ENCODE measurements at places on chromosomes 3 and 15.

DNA sequence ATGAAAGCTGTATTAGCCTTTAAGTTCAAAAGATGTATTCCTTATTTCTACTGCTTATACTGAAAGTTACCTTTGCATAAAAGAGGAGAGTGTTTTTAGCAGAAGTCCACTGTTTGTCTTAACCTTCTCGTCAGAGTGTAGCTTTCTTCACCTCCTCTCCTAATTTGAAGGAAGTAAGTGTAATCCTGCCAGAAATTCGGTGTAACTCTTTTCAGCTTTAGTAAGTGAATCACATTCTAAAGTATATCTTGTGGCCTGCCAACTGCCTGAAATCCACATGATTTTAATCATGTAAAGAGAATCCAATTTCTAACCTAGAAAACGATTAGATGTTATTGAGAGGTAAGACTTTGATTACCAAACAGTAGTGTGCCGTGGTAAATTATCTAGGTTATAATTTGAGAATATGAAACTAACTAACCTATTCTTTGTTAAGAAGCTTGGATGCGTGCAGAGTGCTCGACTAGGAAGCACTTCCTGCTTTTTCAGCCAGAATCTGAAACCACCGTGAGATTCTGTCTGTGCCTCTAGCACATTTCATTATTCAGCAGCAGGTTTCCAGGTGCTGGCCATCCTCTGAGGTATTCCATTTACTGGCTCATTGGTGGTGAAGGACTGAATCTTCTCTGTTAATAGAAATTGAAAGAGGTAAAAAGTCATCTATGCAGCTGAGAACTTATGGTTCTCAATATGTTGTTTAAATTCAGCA lies 7.5 kb downstream of the GYG1 start:
- DNase-seq: no peak

GRCh38 chr15:89165677-89166076 lies 55.7 kb downstream of the RLBP1 start:
- no peak for DNase-seq

- no peak for DNase-seq
These were observed 140.1 kb downstream of the ADAMTS17 start for GRCh38 chr15:100201376-100202280.

DNA sequence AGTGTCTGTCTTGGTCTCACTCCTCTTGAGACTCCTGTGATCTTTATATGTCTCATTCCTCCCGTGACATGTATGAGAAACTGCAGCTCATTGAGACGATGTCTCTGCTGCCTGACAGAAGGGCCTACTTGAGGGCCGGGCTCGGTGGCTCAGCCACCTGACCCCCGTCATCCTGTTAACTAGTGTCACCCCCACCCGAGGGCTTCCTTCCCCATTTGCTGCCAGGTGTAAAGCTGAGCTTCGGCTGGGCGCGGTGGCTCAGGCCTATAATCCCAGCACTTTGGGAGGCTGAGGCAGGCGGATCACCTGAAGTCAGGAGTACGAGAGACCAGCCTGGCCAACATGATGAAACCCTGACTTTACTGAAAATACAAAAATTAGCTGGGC lies 12.7 kb downstream of the SEMA4B start:
- no peak for DNase-seq

DNA sequence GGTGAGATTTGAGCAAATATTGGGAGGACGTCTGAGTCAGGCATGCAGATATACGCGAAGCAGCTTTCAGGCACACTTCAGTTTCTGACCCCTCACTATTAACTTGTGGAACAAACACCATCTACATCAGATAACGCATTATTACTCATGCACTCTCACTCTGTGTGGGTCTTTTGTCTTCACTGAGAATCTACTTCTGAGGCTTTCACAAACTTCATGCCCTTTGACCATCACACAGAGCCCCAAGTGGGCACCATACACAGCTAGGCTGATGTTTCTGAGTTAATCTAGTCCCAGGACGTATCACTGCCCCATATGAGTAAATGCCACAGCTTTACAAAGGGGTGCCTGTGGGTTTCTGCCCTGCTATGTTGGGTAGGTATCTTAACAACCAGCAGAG lies 39.6 kb upstream of the IP6K2 start:
- DNase-seq: no peak

GRCh38 chr3:111545349-111545748 lies 3.4 kb downstream of the CD96 start:
- no peak for DNase-seq

- no peak for DNase-seq
These were observed 26.7 kb downstream of the SMAD3 start for GRCh38 chr15:67091980-67092677.

GRCh38 chr3:53328746-53329145 lies 18.6 kb downstream of the DCP1A start:
- no peak for DNase-seq

GRCh38 chr15:31387479-31388118 lies 61.0 kb downstream of the KLF13 start:
- no peak for DNase-seq

GRCh38 chr3:117809186-117810081 lies 1099.9 kb downstream of the TUSC7 start:
- no peak for DNase-seq

DNA sequence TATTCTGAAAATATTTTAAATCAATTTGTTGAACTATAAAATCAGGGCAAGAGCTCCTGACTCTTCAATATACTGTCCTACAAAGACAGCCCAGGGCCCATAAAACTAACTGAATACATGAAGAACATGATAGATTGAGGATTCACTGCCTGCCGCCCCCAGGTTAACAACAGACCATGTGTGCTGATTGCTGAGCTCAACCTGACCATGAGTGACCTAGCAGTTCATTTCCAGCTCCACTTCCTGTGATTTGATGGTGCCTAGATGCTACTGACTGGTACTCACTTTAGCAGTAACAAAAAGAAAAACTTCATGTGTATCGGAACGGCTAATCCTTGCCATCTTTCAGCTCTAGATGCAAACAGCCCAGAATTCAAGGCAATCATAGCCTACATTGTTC lies 9.6 kb upstream of the KLF13 start:
- DNase-seq: no peak

DNA sequence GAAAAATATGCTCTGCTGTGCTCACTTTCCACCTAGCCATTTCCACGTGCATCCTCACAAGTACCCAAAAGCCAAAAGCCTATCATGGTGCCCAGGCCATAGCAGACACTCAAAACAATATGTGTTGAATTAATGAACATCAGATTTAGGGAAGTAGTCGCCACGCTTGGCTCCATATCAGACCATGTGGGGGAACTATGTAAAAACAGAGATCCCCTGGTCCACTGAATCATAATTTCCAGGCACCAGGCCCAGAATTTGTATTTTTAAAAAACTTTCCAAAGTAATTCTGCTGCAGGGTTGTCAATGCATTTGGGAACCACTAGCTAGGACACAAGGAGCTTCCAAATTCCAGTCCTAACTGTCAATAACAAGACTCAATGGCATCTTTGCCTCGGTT lies 77.3 kb downstream of the CNTN3 start:
- DNase-seq: no peak

- DNase-seq: no peak
These were observed 175.6 kb upstream of the BCL6 start for GRCh38 chr3:187920913-187921312.

DNA sequence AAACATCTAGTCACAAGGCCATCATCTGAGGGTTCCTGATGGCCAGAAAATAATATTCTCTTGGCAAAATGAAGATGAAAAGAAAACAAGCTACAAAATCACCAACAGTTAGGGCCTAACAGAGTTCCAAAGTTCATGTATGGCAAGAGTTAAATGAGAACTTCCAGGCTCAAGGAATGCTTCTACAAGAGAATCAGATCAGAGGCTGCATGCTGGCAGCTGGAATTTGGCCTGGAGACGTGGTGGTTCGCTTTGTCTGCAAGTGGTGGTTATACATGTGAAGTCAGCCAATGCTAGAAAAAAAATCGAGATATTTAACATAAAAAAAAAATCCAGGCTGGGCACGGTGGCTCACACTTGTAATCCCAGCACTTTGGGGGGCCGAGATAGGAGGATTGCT lies 5.6 kb downstream of the SIAH2 start:
- no peak for DNase-seq

- DNase-seq: no peak
These were observed 228.9 kb downstream of the XXYLT1 start for GRCh38 chr3:195041871-195042742.

GRCh38 chr15:88982946-88983342 lies 69.8 kb upstream of the MFGE8 start:
- DNase-seq: no peak

DNA sequence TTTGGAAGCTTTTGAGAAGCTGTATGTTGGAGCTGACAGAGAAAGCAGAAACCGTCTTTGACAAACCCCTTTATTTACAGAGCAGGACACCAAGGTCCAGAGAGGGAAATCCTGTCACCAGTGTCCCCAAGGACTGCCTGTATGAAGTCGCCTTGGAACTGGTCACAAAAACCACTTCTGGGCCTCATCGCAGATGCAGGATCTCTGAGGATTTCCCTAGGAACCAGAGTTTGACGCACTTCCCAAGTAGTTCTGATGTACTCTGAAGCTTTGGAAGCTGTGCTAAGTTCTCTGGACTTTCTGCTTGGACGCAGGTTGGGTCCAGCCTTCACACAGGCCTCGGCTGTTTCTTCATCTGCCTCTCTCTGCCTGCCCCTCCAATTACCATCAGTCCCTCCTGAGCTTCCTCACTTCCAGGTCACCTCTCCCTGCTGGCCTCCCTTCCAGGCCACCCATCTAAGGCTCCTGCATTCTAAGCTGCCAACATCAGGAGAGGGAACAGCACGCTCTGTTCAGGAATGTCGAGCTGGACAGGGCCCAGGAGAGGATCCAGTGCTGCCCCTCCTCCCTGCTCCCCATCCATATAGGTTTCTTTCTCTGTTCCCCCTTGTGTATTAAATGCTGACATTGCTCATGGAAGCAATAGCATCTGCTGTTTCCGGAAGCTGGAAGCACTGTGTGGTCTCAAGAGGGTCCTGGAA lies 270.8 kb downstream of the OPA1 start:
- no peak for DNase-seq

- no peak for DNase-seq
These were observed 232.8 kb downstream of the CPNE4 start for GRCh38 chr3:131802029-131802428.

GRCh38 chr15:95341686-95342085 lies 988.8 kb upstream of the NR2F2 start:
- DNase-seq: no peak

DNA sequence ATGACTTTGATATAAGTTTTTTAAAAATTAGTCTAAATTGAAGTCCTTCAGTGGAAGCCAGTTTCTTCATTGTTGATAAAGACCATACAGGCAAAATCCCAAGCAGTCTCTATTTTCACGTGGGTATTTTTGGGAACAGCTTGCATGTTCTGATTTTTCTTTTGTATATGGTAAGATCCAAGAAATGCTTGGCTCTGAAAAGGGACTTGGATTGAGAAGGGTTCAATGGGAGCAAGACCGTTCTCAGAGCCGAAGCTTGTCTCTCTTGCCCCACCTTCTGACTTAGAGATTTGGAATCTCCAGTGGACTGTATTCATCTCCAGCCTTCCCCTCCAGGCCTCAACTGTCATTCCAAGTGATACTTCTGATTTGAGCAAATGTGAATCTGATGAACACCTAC lies 175.5 kb downstream of the CHDH start:
- DNase-seq: no peak

- DNase-seq: no peak
These were observed 82.6 kb downstream of the ARHGAP31 start for GRCh38 chr3:119376758-119377157.

DNA sequence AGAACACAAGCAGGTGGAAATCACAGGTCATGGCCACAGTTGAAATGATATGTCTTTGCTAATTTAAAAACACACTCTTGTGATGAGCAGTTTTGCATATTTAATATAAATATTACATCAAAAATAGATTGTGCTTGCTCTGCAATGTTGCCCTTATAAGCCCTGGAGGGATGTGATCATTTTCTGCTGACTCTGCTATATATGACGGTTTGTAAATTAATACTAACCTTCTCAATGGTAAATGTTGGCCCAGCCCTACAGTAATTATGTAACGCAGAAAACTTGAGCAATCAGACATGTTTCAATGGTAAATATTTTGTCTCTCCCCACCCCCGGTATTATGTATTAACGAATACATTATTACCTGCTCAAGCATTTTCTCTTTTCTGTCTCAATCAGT lies 359.5 kb upstream of the CNTN6 start:
- no peak for DNase-seq

DNA sequence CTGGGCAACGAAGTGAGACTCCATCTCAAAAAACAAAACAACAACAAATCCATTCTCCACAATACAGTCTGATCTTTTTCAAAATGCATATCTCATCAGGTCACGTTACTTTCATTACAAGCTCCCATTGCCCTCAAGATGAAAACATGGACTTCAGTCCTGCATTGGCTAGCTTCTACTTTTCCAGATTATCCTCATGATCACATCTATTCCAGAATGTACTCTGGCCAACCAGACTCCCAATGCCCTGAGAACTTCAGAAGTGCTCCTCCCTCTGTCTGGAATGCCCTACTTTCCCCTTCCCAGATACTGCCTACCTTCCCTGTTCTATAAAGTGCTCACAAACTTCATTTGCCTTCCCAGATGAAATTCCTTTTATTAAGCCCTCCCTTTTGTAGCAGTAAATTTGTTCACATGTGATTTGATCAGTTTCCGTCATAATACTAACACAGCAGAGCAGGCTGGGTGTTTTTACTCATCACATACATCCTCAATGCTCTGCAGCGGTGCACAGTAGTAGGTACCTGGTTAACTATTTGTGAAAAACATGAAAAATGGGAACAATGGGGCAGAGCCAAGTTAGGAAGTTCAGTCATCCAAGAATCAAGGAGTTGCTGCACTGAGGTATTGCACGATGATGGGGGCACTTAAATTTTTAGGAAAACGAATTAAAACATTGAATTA lies 5.3 kb downstream of the RPL22L1 start:
- no peak for DNase-seq

DNA sequence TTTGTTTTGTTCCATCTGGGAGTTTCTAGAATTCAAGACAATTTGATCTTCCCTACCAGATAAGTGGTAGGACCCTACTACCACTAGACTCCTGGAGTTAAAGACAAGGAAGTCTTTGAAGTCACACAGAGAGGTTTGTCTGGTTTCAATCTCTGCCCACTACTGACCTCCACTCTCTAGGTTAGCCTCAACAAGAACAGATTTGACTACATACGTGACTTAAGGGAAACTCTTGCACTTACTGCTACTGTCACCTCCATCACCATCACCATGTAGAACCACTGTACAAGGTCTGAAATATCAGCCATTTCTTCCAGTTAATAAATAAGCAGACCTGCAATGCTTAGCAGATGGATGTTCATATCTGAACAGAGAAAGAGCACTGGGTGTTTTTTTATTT lies 148.3 kb upstream of the ARHGEF26 start:
- no peak for DNase-seq

Measured in stimulated activated CD8-positive, alpha-beta memory T cell treated with anti-CD3 and anti-CD28 coated beads, Interleukin-12 subunit alpha, Interleukin-12 subunit beta, amount 100 ng/mL, for 4 hours (primary cell).